Upper lobe of right lung (tissue), 1 donor: ENCODE measurements at places on chromosomes 4 and X. TPM values are rescaled to one million over a fixed set of nuclear protein-coding genes. Genes with fewer than 3 reads are reported as not detected.
A peak's percentile ranks its signal among the peaks of the same experiment; 100 is the strongest.

Gene MAGEA3
- not detected for total RNA-seq

Gene RTL3
- total RNA-seq = not detected

DNA sequence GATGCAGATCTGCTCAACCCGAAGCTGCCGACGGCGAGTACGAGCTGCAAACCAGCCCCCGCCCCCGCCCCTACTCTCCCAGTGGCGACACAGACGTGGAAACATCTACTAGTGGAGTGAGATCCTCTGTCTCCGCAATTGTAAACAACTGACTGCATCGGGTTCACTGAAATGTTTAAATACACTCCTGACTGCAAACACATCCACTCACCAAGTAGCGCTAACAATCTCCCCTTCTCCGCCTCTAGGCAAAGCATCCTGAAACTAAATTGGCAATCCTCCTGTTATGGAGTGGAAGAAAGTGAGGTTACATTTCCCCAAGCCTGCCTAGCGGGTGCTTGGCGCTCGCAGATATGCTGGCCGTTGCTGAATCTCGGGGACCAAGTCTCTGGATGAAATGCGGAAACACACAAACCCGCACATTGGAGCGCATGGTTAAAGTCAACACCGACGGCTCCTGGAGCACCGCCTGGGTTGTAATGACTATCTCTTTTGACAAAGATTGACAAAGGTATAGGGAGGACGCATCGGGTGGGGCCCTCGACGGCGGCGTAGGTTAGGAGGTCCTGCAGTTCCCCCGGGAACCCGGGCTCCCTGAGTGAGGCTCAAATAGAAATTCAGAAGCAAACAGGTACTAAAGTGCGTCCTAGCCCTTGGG, 117.0 kb upstream of the TEX13C start:
- H3K27ac ChIP-seq = no peak overlapping the region
- no peaks in the 10 kb centered on the region for H3K4me1 ChIP-seq
- H3K27me3 ChIP-seq = no peaks in the 10 kb centered on the region
- no peak for DNase-seq
- peak overlapping the region; percentile 39 for H3K4me3 ChIP-seq

DNA sequence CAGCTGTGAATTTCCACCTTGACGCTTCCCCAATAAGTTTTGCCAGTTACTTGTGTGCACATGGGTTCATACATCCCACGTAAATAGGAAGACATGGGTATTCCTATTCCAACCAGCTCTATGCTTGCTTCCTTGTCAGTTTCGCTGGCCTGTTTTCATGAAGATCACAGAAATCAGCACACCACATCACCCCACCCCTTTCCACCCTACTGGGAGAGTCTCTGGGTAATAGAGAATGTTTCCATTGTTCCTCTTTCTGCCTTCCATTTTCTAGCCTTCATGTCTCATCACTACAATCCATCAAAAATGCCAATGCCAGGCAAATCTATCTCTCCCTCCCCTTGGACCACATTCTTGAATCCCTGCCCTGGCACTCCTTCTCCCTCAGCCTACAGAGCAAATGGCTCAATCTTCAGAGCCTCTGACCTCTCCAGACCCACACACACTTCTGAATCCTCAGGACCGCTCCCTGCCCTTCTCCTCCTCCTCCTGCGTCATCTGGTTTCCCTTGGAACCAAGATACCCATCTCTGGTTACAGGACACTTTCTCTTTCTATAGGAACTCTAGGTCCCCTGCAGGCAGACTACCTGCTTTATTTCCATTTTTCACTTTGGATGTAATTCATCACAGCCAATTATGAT, 323.3 kb downstream of the DHX15 start:
- H3K36me3 ChIP-seq = no peaks in the 10 kb centered on the region
- no peak overlapping the region for H3K4me3 ChIP-seq
- H3K27me3 ChIP-seq = no peaks in the 10 kb centered on the region
- H3K27ac ChIP-seq = no peak overlapping the region
- no peaks in the 10 kb centered on the region for H3K4me1 ChIP-seq

- DNase-seq = no peak
- no peaks in the 10 kb centered on the region for H3K4me1 ChIP-seq
- no peaks in the 10 kb centered on the region for H3K36me3 ChIP-seq
- no peak overlapping the region for H3K4me3 ChIP-seq
- H3K27me3 ChIP-seq = no peaks in the 10 kb centered on the region
These were observed 203.9 kb upstream of the VCX3A start for GRCh38 chrX:6738518-6739470.

Gene RBM47
- 105 TPM for total RNA-seq

GRCh38 chr4:108361886-108362285, 193.2 kb upstream of the LEF1 start:
- H3K4me1 ChIP-seq = peaks cover 12% of the 10 kb centered on the region
- H3K27me3 ChIP-seq = peaks cover 6% of the 10 kb centered on the region
- H3K36me3 ChIP-seq = no peaks in the 10 kb centered on the region
- no peak overlapping the region for H3K4me3 ChIP-seq

DNA sequence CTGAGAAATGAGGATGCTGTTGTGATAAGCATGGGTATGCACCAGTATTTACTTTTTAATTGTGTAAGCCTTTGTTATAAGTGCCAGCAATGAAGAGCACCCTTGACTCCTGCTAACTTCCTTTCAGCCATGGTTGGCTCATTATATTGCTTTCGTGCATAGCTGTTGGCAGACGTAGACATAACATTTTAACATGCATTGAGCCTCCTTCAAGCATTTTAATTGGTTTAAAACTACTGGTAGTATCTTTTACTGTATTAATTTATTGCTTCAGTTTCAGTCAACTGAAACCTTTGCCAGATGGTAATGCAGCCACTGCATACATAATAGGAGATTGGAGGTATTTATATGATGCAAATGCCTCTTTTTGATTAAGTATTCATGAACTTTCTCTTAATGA, 1285.4 kb downstream of the PCDH18 start:
- no peak overlapping the region for H3K4me3 ChIP-seq
- no peaks in the 10 kb centered on the region for H3K4me1 ChIP-seq
- DNase-seq = no peak
- no peaks in the 10 kb centered on the region for H3K36me3 ChIP-seq
- H3K27me3 ChIP-seq = no peaks in the 10 kb centered on the region

GRCh38 chrX:154775419-154776349, 13.0 kb downstream of the DKC1 start:
- no peak overlapping the region for H3K4me3 ChIP-seq
- H3K4me1 ChIP-seq = no peaks in the 10 kb centered on the region
- no peak overlapping the region for H3K27ac ChIP-seq
- peaks cover 42% of the 10 kb centered on the region for H3K36me3 ChIP-seq

Gene NEIL3
- 0.52 TPM for total RNA-seq

Gene STBD1
- total RNA-seq = 9.4 TPM

Gene SORCS2
- 7.2 TPM for total RNA-seq

Gene CT83
- total RNA-seq = not detected

- no peak overlapping the region for H3K27ac ChIP-seq
- H3K27me3 ChIP-seq = no peaks in the 10 kb centered on the region
- H3K4me3 ChIP-seq = no peak overlapping the region
- DNase-seq = no peak
- no peaks in the 10 kb centered on the region for H3K4me1 ChIP-seq
These were observed 613.1 kb upstream of the HS3ST1 start for GRCh38 chr4:12041828-12042227.

DNA sequence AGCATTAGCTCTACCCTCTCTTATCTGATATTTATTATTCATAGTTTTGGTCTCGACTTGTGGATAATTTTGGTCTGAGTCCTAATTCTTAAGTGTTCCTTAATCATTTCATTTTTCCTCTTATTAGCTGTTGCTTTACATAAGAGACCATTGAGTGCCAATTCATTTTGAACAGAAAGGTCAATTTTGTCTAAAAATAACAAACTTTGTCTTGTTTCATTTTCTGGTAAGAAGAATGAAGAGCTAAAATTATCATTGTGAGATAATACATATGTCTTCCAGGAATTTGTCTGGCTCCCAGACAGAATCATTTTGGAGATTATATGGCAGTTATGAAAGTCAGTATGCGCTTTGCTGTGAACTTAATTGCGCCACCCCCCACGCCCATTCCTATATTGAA, 1471.8 kb downstream of the PCDH7 start:
- H3K36me3 ChIP-seq = no peaks in the 10 kb centered on the region
- no peaks in the 10 kb centered on the region for H3K4me1 ChIP-seq
- H3K27ac ChIP-seq = no peak overlapping the region
- no peak for DNase-seq
- H3K4me3 ChIP-seq = no peak overlapping the region

GRCh38 chr4:138181287-138181686, 60.9 kb downstream of the SLC7A11 start:
- H3K4me3 ChIP-seq = no peak overlapping the region
- H3K36me3 ChIP-seq = no peaks in the 10 kb centered on the region
- no peak for DNase-seq
- H3K27me3 ChIP-seq = no peaks in the 10 kb centered on the region

- DNase-seq = no peak
- H3K4me1 ChIP-seq = no peaks in the 10 kb centered on the region
- H3K27ac ChIP-seq = no peak overlapping the region
- H3K36me3 ChIP-seq = no peaks in the 10 kb centered on the region
- H3K27me3 ChIP-seq = no peaks in the 10 kb centered on the region
- no peak overlapping the region for H3K4me3 ChIP-seq
These were observed 45.8 kb downstream of the TEX13B start for GRCh38 chrX:107936434-107936730.

Gene RAI2
- 32.1 TPM for total RNA-seq

Gene CFP
- total RNA-seq = 14.9 TPM

DNA sequence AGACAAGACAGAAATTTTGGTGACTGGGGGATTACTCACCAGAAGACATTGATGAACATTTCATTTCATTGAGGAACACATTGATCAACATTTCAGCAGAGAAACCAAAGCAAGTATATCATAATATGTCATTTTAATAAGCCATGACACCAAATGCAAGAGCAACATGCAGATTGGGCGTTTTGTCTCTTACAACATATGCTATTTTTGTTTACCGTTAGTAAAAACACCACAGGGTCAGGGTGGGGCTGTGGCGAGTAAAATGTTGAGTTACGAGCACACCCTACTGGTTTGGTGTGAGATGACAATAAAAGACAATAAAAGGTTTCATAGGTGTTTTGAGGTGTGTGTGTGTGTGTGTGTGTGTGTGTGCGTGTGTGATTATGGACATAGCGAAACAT, 294.5 kb downstream of the PDGFC start:
- no peak for DNase-seq
- H3K27me3 ChIP-seq = no peaks in the 10 kb centered on the region
- no peaks in the 10 kb centered on the region for H3K4me1 ChIP-seq
- no peak overlapping the region for H3K27ac ChIP-seq
- H3K4me3 ChIP-seq = no peak overlapping the region

DNA sequence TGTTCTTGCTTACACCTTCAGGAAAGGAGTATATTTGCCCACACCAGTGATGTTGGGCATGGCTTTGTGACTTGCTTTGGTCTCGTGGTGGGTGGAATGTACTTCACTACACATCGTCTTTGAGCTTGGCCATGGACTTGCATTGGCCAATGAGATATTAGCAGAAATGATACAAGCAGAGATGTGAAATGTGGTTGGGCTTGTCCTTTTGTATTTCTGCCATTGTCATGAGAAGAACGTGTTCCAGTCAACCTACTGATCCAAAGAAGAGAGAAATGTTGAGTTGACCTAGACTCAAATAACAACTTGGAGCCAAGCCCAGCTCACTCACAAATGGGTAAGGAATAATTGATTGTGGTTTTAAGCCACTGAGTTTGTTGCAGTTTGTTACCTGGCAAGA, 138.4 kb upstream of the ARX start:
- H3K4me1 ChIP-seq = no peaks in the 10 kb centered on the region
- no peak for DNase-seq
- no peak overlapping the region for H3K4me3 ChIP-seq
- H3K36me3 ChIP-seq = no peaks in the 10 kb centered on the region

DNA sequence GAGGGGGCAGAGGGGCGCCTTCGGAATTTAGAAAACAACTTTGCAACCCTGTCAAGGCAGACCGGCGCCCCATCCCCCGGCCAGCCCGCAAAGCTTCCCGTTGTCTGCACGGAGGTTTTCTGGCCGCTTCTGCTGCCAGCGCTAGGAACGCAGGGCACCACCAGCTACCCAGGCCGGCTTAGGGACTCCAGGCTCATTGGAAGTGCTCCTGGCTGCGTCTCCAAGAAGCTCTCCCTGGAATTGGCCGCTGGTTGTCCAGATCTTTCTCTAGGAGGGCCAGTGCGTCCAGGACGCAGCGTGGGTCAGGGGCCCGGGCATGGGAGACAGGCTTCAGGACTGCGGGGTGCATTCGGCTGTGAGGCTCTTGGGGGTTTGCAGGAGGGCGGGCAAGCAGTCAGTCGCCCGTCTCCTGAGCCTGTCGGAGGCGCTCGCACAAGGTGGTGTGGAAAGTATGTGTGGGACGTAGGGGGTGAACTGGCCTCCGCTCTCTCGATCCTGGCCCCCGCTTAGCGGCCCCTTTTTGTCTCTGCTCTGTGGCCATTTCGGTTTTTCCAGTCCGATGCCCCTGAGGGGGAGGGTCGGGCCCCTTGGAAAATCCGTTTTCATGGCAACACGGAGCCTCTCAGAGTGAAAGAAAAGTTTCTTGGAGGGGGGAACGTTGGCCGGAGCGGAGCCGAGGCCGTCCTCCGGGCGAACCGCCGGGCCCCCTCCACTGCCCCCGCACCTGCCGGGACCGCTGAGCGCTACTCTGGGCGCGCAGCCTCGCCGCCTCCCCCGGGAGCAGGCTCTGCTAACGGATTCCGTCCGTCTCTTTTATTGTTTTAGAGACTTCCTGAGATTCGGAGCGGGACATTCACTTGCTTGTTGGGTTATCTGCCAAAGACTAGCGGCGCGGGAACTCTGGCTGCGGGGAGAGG, 810 bp upstream of the SOX3 start:
- no peaks in the 10 kb centered on the region for H3K36me3 ChIP-seq
- no peak overlapping the region for H3K27ac ChIP-seq
- DNase-seq = no peak
- no peak overlapping the region for H3K4me3 ChIP-seq

GRCh38 chr4:124478470-124478869, 234.1 kb downstream of the ANKRD50 start:
- no peaks in the 10 kb centered on the region for H3K36me3 ChIP-seq
- no peaks in the 10 kb centered on the region for H3K27me3 ChIP-seq
- H3K4me3 ChIP-seq = no peak overlapping the region
- no peak overlapping the region for H3K27ac ChIP-seq
- H3K4me1 ChIP-seq = no peaks in the 10 kb centered on the region

- no peak overlapping the region for H3K4me3 ChIP-seq
- no peak for DNase-seq
- no peak overlapping the region for H3K27ac ChIP-seq
- H3K27me3 ChIP-seq = no peaks in the 10 kb centered on the region
These were observed 12.9 kb upstream of the C4orf54 start for GRCh38 chr4:99670409-99671073.
